IMR-90 (cell line): ENCODE measurements at places on chromosomes 6 and 20. TPM values are rescaled to one million over a fixed set of nuclear protein-coding genes. Genes with fewer than 3 reads are reported as not detected.

Gene HSPA12B
- total RNA-seq: not detected in 2 replicates

Gene STK35
- total RNA-seq: 11.1 and 11.4 TPM in 2 replicates

Gene PPIL6
- total RNA-seq: 0.18 and 1.4 TPM in 2 replicates

Gene GRIK2
- 15.2 and 15.8 TPM in 2 replicates for total RNA-seq

Gene NKX2-4
- not detected in 2 replicates for total RNA-seq

Gene UBE3D
- 6.3 and 6.7 TPM in 2 replicates for total RNA-seq

Gene PTK6
- not detected in 2 replicates for total RNA-seq

Gene PNPLA1
- total RNA-seq: not detected in 2 replicates

Gene AP5S1
- 11.4 and 11.7 TPM in 2 replicates for total RNA-seq

Gene LY6G6D
- total RNA-seq: not detected in 2 replicates

Gene HLA-DMB
- total RNA-seq: 0.18 and 0.28 TPM in 2 replicates

Gene FILIP1
- under 0.01 TPM in 2 replicates for total RNA-seq

Gene ASIP
- not detected in 2 replicates for total RNA-seq

Gene STX11
- 0.54 and 0.56 TPM in 2 replicates for total RNA-seq

Gene NANP
- 7.2 and 10.0 TPM in 2 replicates for total RNA-seq

Gene ERVFRD-1
- not detected in 2 replicates for total RNA-seq

Gene SYNCRIP
- 59.3 and 120 TPM in 2 replicates for total RNA-seq

Gene TREM1
- total RNA-seq: not detected in 2 replicates

Gene LINC00237
- not detected in 2 replicates for total RNA-seq

Gene C6orf52
- total RNA-seq: not detected in 2 replicates

Gene BNIP5
- not detected in 2 replicates for total RNA-seq

Gene TGM2
- total RNA-seq: 237 and 268 TPM in 2 replicates

Gene LY6G6F
- total RNA-seq: not detected in 2 replicates

Gene HTR1E
- not detected in 2 replicates for total RNA-seq

Gene TMEM170B
- total RNA-seq: 0.18 and 0.28 TPM in 2 replicates

Gene TRIM38
- total RNA-seq: 6.3 and 6.7 TPM in 2 replicates

Gene SNX3
- total RNA-seq: 105 and 171 TPM in 2 replicates

Gene KHDRBS2
- not detected in 2 replicates for total RNA-seq

Gene LTV1
- total RNA-seq: 11.1 and 26.1 TPM in 2 replicates
